ENCODE measurements at places on chromosomes 2 and 18.
A peak's percentile ranks its signal among the peaks of the same experiment; 100 is the strongest.

DNA sequence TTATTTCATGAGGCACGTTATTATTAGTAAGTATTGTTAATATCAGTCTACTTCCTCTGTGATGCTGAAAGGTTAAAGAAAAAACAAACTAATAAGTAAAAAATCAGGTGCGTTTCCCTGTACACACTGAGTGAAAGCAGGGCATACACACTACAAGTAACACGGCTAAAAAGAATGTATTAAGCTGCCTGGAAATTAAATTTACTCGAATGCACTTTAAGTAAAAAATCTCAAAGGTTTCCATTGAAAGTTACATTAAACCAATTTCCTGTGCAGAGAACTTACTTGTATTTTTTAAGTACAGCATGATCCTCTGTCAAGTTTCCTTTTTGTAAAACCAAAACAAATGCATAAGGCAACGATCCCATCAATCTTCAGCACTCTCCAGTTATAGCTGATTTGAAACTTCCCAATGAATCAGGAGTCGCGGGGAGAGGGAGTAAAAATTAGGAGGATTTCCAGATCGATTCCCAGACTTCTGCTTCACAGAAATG lies 633 bp downstream of the BCL2 start:
- no peak for DNase-seq

GRCh38 chr18:2636126-2636631 lies 19.3 kb upstream of the SMCHD1 start:
- DNase-seq, result no peak

DNA sequence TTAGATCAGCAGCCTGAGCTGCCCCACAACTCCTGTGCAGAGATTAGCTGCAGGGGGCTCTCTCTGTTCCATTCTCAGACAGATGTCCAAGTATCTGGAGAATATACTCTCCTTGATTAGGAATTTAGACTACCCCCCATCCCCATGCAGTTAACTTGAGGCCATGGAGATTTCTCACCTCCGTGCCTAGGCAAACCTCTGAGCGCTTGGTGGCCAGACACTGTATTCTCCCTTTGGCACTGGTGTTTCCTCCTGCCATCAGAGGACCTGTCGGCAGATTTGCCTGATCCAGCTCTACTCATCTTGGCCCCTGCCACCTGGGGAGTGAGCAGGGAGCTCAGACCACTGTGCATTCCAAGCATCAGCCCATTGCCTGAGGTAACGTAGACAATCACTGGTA lies 48.3 kb downstream of the ZNF804A start:
- DNase-seq, result no peak

DNA sequence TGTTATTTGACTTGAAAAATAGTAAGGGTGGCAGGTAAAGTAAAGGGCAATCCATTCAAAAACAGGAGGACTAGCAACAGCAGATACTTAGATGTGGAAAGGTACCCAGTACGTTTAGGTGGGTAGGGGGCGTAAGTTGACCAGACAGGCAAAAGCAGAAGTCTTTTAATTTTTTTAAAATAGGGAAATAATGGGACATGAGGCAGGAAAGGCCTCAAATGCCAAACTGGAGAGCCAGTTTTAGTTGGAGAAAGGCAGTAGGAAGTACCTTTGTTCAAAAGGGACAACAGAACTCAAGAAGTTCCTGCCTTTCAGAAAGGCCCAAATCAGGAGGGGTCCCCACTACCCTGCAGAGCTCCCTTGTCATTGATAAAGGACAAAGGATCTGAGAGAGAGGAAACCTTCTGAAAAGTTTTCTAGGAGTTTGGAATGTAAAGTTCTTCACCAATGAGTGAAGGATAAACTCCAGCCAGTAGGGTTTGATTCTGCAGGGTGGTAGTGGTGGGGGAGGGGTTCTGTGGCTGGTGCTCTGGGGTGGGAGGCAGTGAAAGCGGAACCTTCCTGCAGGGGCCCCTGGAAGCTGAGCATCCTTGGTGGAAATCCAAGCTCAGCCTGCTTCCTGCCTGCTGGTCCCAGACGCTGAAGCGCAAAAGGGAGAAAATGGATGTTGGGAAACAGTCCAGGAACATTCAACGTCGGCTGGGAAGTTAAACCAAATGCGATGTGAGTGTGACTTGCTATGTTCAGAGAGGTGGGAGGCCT lies 40.1 kb downstream of the TMEM17 start:
- DNase-seq, result peak; percentile 86

- no peak for DNase-seq
Observed at GRCh38 chr18:36522509-36522908, 225.0 kb downstream of the FHOD3 start.

DNA sequence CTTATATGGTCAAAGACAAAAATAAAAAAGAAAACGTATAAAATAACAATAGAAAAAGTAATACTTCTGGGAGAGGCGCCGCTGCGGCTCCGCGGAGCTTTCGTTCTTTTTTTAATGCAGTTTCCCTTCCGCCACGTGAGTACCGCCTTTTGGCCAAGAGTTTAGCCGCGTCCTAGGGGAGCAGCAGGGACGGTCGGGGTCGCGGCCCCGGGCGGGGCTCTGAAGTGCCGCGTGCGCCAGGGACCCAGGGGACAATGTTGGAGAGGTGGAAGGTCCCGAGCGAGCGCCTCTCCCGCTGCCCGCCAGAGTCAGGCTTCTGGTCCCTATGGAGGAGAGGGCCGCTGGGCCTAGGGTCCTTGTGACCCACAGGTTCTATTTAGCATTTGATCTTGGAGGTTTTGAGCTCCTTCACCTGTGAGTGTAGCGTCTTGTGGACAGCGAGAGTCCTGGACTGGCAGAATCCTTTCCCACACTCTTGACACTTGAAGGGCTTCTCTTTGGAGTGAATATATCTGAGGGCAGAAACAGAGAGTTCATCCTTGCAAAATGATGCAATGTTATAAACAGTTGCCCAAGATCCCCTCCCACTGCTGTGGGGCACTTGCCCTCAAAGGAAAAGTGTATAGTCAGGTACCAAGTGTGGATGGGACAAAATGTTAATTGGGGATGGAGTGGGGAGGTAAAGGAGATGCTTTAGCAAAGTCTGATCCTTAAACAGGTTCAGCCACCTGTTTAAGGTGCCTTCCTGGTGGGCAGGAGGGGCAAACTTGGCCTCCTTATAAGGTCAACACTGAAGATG lies 6.3 kb downstream of the OSR1 start:
- no peak for DNase-seq

- no peak for DNase-seq
Observed at GRCh38 chr18:60987963-60988362, 345.3 kb upstream of the CDH20 start.

- DNase-seq, result no peak
Observed at GRCh38 chr18:37553633-37554398, 11.8 kb downstream of the CELF4 start.

DNA sequence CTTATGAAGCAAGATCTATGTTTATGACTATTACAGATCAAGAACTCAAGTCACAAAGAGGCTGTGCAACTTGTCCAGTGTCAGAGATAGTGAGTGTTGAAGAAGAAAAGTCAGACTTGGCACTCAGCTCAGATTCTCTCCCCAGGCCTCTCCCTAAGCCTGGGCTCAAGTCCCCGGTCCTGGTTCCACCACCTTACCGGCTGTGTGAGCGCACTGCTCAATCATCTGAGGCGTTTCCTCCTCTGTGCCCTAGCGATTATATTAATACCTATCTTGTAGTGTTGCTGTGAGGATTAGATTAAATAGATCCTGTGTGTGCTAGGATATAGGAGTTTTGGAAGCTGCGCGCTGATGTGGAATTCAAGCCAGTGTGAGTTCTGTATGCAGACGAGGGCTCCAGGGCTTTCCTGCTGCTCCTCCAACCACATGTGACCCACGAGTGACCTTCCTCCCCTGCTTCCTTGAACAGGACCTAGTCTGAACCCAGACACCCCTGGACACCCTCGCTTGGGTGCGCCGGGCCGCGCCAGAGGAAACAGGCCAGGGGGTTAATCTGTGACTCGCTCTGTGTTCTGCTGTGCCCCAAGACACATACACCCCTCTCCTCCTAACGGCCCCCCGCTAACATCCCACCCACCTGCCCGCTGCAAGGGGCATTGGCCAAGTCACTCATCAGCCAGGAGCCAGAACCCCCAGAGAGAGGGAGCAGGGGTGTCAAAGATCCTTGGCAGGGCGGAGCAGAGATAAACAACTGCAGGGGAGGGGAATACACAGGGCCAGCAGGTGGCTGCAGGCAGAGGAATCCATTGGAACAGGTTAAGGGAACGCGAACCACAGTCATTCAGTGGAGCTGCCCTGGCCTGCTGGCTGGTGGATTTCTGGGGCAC lies 38.3 kb downstream of the TNS1 start:
- peak; percentile 45 for DNase-seq

- DNase-seq, result no peak
Observed at GRCh38 chr2:205722283-205722918, 40.1 kb downstream of the NRP2 start.

GRCh38 chr18:48023334-48024008 lies 93.0 kb upstream of the SMAD2 start:
- peak; percentile 80 for DNase-seq

- DNase-seq, result peak; percentile 60
Observed at GRCh38 chr2:233061591-233062450, 1.7 kb downstream of the INPP5D start.

DNA sequence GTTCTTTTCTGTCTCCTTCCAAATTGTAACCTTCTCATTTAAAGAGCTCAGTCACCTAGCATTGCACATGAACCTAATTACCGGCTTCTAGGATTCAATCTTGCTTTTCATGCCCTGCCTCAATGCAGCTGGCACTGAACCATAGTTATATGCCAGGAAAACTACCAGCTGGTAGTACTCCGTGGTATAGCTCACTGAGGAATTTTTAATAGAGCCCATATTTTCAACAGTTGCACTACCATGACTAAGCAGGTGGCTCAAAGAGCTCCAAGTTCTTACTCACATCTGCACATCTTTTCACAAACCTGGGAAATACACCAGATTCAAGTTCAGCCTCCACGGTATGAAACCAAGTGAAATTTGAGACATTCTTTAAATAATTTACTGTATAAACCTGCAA lies 363.5 kb downstream of the GRB14 start:
- DNase-seq, result no peak

DNA sequence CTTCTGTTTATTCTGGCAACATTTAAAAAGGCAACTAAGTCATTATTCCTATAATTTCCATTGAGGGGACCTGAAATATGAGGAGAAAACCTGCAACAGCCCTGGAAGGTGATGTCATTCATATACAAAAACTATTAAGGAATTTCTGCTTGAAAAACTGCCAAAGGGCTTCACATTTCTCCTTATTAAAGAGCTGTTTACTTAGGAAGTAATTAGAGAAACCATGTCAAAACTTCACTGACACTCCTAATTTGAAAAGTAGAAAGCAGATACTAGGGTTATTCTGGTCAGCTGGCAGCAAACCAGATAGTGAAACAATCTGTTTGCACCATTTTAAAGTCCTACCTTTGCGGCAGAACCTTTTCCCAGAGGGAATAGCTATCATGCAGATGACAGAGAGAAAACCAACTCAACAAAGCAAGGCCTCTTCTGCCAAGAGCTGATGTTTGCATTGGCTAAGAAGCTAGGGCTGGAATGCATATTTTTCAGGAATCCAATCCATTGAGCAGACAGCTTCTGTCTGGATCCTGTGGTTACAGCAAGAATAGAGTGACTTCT lies 592.2 kb upstream of the SYT4 start:
- peak; percentile 44 for DNase-seq

GRCh38 chr18:48962994-48963561 lies 12.3 kb upstream of the SMAD7 start:
- no peak for DNase-seq

- peak; percentile 56 for DNase-seq
Observed at GRCh38 chr2:78779761-78780160, 245.7 kb upstream of the REG3G start.

GRCh38 chr2:129717560-129718130 lies 261.8 kb upstream of the RAB6C start:
- peak; percentile 53 for DNase-seq

DNA sequence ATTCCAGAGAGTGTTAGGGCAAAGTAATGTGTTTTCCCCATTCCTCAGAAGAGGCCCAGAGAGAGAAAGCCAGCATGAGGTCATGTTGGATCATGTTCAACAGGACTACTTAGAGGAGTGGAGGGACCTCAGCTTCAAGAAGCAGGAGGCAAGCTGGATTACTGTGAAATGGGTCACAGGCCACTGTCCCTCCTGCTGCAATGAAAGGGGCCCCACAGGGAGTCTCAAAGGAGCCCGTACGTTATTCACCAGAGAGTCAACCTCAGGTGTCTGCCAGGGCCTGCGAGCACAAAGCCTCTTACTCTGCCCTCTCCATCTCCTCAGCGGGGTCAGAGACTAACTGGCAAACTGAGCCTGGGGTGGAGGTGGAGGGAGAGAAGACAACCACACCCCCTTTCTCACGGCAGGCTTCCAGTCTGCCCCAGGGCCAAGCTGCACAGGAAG lies 27.2 kb upstream of the ACYP2 start:
- no peak for DNase-seq

GRCh38 chr2:20584399-20585358 lies 66.2 kb downstream of the HS1BP3 start:
- DNase-seq, result peak; percentile 47

DNA sequence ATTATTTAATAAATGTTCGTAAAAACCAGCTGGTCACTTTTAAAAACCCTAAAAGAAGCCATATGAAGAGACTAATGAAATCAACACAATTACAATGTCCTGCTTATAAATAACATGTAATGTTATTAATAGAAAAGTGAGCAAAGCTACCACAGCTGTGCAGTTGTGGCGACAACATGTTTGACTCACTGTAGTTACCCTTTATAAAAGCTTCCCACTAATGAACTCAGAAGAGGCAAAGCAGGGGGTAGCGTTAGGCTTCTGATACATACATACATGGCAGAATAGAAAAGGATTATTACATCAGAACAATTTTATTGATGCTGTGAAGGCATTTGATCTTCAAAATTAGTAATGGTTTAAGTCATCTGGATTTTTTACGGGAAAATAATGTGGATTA lies 219.7 kb downstream of the SLC4A10 start:
- DNase-seq, result no peak

DNA sequence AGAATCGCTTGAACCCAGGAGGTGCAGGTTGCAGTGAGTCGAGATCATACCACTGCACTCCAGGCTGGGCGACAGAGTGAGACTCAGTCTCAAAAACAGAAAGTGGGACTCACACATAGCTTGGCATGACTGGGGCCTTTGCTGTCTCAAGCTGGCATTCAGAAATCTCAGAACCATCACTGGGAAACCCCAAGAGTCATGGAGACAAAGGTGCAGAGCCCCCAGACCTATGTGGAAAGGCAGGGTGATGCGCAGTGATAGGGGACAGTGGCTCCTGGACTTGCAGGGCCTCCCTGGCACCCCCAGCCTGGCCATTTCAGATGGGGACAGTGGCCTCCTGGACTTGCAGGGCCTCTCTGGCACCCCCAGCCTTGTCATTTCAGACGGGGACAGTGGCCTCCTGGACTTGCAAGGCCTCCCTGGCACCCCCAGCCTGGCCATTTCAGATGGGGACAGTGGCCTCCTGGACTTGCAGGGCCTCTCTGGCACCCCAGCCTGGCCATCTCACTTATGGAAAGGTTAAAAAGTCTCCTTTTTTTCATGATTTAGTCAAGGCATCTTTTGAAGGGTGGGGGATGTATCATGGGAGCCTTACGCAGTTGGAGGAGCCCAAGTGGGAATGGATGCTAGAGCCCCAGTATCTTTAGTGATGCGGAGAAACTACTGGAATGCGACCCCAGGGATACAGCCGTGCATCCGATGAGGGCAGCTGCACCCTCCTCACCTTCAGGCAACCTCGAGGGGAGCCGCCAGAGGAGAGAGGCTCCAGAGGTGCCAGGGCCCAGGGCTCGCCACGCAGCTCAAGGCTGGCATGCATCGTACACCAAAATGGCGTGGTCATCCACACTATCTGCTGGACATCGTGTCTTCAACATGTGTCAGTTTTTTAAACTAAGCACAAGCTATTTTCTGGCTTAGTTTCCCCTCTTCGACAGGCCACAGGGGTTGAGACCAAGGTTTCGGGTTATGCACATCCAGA lies 30.5 kb downstream of the ZNF516 start:
- DNase-seq, result no peak

GRCh38 chr2:37085731-37086147 lies 1.4 kb downstream of the GPATCH11 start:
- DNase-seq, result no peak

Measured in stomach (tissue), 19 donors.